Cerebellar cortex (tissue), 1 donor: ENCODE measurements at places on chromosomes 3 and 15.
A peak's percentile ranks its signal among the peaks of the same experiment; 100 is the strongest.

DNA sequence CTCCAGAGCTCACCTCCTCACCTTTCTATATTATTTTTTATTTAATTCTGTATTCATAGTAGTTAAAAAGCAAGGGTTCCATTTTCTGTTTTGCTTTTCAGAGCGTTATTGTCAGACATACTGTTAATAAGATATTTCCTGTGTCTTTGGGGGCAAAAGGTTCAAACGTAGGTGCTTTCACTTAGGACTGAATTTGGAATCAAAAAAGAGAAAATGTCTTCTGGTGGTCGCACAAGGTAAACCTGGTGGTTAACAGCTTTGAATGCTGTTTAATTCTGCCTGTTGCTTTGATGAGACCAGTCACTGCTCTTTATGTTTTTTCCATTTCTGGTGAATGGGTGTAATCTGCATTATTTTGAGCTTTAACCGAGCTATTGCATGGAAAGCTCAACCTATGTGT, 212.5 kb downstream of the TCF12 start:
- no peak for DNase-seq

DNA sequence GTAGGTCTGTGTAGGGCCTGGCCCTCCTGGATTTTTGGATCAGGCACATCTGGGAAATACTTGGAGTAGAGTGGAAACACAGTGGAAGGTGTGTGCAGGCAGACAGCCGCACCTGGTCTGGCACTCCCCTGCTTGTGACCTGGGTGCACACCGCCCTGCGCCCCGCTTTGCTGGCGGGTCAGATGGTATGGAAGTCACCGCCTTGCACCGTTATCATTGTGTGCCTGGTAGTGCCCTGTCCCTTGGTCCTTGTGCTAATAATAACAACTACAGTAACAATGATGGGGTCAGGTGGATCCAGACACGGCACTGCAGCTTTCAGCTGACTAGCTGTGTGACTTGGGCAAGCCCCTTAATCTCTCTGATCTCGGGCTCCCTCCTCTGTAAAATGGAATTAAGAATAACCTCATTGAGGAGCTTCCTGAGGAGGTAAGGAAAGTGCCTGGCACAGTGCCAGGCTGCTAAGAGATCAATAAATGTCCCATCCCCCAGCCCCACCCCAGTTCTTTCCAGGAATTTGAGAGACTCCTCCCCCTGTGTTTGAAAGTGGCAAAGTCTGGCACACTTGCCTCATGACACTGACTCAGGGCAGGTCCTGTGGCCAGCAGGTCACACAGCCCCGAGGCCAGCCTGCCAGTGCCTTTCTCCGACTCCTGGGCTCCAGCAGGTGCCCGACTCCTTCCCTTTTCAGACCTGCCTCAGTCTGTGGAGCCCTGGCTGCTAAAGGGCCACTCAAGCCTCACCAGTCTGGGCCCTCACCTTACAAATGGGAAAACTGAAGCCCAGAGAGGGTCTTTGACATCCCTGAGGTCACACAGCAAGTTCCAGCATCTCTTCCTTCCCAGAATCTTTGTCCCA, 9.8 kb downstream of the ISG20 start:
- DNase-seq: no peak

DNA sequence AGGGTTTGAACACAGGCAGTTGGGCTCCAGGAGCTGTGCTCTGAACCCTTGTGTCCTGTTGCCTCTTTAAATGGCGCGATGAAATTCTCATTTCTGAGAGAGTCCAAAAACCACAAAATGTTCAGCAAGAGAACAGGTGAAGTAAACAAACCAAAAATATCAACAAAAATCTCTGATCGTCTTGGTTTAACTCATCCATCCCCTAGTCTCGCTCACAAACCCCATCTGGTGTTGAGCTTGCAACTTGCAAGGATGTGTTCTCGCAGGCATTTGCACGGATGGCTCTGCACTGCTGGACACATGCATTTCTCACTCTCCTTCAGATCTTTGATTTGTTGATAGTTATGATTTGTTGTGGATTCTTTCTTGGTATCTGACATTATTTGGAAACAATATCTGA, 31.1 kb downstream of the FAH start:
- peak; percentile 63 for DNase-seq

- DNase-seq: no peak
These were observed 4.9 kb downstream of the PRICKLE2 start for GRCh38 chr3:64220161-64220914.

GRCh38 chr3:197692641-197693040, 44.1 kb downstream of the RUBCN start:
- no peak for DNase-seq

DNA sequence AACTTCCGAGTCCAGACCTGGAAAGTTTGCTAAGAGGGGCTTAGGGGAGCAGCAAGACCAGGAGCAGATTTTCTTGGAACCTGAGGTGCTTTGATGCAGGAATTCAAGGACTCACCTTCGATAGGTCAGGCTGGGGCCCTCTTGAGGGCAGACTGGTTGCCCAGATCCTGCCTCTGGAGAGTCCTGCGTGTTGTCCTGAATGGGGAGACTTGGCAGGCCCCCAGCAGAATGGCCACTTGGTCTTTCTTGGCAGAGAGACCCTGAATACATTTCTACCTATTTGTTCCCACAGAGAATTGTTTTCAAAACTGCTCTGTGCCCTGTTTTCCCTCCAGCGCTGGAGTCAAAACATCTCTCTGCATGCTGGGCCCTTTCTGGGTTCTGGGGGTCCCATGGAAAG, 4.2 kb downstream of the KLF13 start:
- DNase-seq: no peak

- no peak for DNase-seq
These were observed 163.1 kb upstream of the GALNT15 start for GRCh38 chr3:16011376-16011775.

- DNase-seq: peak; percentile 98
These were observed at the start of gene LRIG1 for GRCh38 chr3:66500576-66501482. LRIG1 (minus strand) TSS chr3:66501022; CDS start chr3:66500407, 615 bp downstream.

GRCh38 chr3:4943549-4943948, 35.7 kb upstream of the BHLHE40 start:
- DNase-seq: no peak

GRCh38 chr3:70583682-70584081, 271.2 kb upstream of the MDFIC2 start:
- no peak for DNase-seq
